ENCODE measurements at places on chromosomes 1 and 21.

DNA sequence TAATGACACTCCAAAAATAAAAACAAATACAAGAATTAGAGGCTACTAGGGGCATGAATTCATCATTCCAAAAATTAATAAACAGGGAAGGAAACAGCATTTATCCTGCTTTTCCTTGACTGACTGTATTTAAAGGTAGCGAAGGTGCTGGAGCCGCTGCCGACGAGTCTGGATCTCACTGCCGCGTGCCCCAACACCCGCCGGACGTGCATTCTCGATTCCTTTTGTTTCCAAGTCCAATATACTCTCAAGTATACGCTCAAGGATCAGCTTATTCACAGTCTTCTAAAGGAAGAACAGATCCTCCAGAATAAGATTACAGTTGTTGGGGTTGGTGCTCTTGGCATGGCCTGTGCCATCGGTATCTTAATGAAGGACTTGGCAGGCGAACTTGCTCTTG lies 88.2 kb upstream of the GNG4 start:
- DNase-seq: no peak

DNA sequence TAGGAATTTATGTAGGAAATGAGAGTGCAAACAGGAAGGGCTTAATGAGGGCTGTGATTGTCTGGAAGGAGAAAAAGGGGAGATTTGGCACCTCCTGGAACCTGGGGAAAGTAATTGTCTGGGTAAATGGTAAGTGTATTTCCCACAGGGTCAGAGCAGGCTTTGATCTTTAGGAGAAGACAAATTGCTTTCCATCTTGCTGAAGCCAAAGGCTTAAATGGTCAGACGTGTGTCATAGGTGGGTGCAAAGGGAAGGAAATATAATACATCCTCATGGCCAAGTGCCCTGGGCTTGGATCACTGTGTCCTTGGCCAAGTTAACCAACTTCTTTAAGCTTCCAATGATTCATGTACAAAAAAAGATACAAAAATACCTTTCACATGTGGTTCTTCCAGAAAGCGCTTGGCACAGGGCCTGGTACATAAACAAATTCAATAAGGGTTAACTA lies 1.3 kb upstream of the DUSP23 start:
- no peak for DNase-seq

DNA sequence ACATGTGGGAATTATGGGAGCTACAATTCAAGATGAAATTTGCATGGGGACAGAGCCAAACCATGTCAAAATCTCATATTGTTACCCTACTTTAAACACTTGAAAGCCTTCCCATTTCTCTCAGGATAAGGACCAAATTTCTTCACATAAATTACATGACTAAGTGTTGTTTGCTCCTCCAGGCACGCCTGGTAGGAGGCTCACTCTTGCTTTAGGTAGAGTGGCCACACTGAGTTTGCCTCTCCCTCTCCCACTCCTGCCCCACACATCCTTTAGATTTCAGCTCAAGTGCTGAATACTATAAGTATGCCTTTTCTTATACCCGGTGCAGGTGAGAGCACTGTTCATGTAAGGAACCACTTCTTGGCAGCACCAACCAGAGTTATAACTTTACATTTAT lies 279.1 kb downstream of the DNM3 start:
- no peak for DNase-seq

- no peak for DNase-seq
Observed at GRCh38 chr1:5408401-5408800, 583.8 kb downstream of the NPHP4 start.

GRCh38 chr1:168614235-168614634 lies 37.8 kb downstream of the XCL1 start:
- no peak for DNase-seq

All from GM20000 (cell line).